T-helper 17 cell (primary cell): ENCODE measurements at places on chromosomes 6 and 20.

DNA sequence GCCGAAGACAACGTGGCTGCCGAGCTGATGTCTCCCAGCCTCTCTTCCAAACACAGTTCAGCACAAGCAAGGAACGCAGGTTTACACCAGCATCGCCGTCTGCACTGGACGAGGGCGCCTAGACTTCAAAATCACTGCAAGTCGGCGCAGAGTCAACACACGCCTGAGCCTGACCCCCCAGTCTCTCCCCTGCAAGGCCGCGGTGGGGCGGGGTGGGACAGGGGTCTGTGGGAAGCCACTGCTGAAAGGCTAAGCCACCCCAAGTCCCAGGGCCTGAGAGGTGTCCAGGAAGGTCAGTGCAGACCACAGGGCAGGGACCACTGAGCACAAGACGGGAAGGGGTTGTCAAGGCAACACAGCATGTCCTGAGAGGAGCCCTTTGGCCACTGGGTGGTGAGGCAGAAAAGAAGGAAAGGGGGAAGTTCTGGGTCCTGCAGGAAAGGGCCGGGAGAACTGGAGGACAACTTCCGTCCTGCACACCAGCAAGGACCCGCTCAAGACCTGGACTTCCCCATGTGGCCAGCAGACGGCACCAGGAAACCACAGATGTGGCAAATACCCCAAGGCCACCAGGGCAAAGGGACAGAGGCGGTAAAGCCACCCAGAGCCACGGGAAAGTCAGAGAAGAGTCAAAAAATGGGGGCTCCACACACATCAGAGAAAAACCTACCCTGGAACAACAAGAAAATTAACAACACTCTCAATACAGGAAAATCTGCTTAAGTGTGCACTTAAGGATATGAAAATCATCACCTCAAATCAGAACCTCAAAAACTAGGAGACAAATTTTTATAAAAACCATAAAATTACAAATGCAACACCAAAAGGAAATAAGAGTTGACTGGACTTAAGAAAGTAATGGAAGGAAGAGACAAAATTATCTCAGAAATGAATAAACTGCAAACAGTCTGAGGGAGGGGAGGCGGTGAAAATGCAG lies 84.8 kb downstream of the TAF4 start:
- no peak for DNase-seq

- DNase-seq, result peak; percentile 13
These were observed 63.7 kb upstream of the CD2AP start for GRCh38 chr6:47413752-47414422.

GRCh38 chr6:77298283-77298682 lies 165.0 kb downstream of the HTR1B start:
- DNase-seq, result no peak

DNA sequence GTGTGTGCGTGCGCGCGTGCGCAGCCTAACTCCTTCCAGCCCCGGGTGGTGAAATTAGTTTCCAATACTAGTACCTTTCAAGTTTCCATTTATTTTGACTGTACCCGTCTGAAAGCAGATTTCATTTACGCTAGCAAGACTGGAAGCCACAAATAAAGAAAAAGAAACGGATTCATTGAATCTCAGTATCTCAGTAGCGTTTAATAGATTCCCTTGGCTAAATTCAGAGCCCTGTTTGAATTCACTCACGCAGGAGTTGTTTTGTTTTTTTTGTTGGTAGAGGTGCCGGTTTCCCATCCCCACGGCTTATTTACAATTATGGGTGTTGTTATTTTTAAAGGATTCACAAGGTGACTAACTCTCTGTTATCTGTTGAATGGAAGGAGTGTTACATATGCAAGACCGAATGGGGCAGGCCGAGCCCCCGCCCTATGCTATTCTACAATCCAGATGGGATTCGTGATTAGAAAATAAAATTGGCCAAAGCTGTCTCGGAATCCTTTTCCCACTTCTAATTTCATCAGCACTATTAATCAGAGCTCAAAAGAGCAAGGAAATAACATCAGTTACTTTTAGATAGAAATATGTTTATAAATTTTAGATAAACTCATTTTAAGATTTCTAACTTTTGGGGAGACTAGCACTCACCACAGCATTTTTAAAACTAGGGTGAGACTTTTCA lies 2.3 kb upstream of the INSM1 start:
- no peak for DNase-seq

DNA sequence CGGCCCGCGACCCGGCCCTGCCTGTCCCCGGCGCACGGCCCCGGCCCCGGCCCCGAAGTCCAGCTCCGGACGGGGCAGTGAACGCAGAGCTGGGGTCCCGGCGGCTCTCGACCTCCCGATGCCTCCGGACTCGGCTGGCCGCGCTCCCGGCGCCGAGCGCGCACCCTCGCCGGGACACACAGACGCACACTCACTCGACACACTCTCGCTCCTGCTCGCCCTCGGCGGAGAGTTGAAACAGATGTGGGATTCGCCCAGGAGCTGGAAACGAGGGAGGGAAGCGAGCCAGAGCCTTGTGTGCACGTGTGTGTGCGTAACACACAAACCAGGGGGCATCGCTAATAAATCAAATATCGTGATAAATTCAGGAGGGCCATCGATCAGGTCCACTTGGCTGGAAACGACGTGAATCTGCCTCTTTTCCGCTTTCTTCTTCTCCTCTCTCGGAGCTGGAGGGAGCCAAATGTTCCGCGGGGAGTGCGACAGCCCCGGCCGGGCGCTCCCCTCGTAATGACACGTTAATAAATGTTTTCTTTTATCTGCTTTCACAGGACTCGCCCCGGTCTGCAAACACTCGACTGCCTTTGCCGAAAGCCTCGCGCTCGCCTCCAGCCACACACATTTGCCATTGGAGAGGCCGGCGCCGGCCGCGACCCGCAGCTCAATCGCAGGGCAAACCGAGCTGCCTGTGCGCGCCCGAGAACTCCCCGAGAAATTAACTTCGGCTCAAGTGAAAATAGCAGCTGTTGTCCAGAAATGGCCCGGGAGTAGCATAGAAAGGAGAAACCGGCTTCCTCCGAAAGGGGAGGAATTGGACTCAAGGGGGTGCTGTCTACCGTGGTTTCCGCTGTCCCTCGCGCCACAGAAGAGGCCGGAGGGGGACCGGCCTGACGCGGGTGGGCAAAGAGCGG lies 828 bp upstream of the SULF2 start:
- no peak for DNase-seq

DNA sequence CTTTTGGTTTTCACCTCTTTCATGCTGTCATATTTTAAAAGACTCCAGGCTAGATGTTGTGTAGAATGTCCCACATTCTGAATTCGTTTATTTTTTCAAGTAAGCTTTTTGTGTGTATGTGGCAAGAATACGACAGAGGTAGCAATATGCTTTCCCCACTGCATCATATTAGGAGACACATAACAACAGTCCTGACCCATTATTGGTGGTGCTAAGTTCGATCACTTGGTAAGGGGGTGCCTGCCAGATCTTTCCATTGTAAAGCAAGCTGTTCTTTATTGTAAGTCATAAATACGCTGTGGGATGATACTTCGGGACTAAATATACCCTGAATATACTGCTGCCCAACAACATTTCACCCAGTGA lies 588 bp upstream of the NCOA3 start:
- no peak for DNase-seq

- no peak for DNase-seq
These were observed 2.1 kb upstream of the E2F1 start for GRCh38 chr20:33687993-33688937.

GRCh38 chr6:102581378-102582124 lies 1188.0 kb downstream of the GRIK2 start:
- no peak for DNase-seq

GRCh38 chr6:106360989-106361430 lies 493 bp downstream of the CRYBG1 start:
- DNase-seq, result no peak

DNA sequence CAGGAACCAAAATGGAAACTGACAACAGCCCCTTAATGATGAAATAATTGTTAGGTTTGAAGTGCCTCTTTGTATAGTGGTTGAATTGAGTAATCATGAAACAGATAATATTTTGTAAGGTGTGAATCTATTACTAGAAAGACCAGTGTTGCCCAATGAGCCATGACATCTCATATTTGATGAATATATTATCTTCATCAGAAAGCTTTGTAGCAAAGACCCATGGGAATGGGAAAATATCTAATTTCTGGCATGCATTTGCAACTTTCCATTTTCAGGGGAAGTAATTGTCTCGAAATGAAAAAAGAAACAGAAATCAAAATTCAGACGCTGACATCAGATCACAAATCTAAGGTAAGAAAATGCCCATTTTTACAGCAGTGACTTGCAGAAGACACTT lies 57.3 kb upstream of the LAMP5 start:
- DNase-seq, result no peak

- peak; percentile 72 for DNase-seq
These were observed at the start of gene DUSP22 for GRCh38 chr6:291697-292505. TSS of gene DUSP22 (plus strand) at chr6:292487. CDS start at chr6:292540, 53 bp downstream.

DNA sequence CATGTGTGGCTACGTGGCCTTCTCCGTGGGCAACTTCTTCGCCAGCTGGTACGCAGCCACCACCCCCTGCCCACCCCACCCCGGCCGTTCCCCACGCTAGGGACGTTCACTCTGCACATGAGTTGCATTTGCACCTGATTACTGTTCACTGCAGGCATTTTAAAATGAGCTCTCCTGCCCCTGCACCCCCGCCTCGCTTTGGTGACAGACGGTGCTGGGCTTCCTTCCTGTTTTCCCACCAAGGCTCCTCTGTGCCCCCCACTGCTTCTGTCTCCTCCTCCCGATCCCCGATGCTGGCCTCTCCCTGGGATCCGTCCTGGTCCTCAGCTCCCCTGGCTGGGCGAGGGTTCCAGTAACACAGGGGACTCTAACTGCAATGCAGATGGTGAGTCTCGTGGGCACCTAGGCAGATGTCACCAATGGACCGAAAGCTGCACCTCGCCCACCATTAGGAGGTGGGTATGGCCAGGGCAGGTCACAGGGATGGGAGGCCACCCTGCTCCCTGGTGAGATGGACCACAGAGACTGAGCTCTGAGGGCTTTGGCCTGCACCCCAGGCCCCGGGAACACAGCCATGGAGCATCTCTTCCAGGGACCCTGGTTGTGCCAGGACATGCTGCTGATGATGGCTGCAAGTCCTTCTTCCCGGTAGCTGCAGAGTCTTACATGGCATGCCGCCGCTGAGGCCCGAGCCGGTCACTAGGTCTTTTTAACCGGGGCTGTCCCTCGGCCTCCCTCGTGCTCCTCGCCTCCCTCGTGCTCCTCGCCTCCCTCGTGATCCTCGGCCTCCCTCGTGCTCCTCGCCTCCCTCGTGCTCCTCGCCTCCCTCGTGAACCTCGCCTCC lies 3.8 kb downstream of the UNC93A start:
- DNase-seq, result no peak

DNA sequence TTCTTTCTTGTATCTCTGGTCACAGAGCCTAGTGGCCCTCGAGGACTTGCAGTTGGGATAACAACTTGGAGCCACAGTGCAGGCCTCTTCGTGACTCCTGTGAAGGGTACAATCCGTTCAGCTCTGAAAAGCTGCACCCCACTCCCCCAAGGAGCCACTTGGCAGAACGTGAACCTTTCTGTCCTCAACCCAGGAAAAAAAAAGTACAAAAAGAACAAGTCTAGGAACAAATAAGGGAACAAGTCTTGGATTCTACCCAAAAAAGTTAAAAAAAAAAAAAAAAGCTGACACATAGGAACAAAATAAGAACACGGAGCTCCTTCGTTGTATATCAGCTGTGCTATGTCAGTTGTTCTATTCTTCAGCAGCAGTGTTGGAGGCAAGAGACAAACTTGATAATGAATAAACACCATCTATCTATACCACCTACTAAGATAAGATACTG lies 77.9 kb upstream of the TULP1 start:
- DNase-seq, result no peak

GRCh38 chr6:131875647-131876046 lies 67.8 kb downstream of the ENPP1 start:
- DNase-seq, result no peak

DNA sequence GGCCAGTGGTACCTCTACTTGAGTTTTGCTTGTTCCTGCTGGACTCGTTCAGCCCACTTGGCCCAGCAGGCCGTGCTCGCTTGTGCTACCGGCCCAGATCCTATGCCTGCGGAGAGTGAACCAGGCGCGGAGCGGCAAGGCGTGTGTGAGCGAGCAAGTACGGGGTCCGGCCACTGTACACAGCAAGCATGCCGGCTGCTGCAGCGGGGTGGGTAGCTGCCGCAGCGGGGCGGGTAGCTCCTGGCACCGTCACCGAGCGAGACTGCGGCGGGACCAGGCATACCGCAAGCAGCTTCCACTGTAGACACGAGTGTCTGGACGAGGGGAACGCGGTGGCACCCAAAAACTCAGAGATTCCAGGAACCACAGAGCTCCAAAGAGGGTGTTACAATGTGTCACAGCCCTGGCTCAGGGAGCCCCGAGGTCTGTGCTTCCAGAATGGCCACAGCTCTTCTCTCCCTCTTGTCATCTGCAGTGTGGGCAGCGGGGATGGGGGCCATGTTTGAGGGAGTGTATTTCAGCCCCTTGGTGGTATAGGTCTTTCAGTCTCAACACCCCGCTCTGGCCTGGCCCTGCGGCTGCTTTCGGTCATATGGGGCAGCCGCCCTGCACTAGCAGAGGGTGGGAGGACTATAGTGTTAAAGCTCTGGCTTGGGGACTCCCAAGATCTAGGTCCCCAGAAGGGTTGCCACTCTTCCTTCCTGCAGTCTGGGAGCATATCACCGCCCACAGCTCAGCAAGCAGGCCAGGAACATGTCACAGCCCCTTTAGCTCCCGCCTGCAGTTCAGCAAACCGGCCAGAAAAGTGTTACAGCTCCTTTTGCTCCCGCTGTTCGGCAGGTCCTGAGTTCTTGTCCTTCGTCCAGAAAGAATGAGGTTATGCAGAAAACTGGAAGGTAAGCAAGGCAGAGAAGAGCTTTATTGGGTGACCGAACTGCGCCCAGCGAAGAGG lies 6.1 kb upstream of the RWDD1 start:
- no peak for DNase-seq

GRCh38 chr20:52094693-52095092 lies 96.9 kb downstream of the ZFP64 start:
- no peak for DNase-seq

- no peak for DNase-seq
These were observed 309.7 kb downstream of the FRK start for GRCh38 chr6:115750946-115751345.

DNA sequence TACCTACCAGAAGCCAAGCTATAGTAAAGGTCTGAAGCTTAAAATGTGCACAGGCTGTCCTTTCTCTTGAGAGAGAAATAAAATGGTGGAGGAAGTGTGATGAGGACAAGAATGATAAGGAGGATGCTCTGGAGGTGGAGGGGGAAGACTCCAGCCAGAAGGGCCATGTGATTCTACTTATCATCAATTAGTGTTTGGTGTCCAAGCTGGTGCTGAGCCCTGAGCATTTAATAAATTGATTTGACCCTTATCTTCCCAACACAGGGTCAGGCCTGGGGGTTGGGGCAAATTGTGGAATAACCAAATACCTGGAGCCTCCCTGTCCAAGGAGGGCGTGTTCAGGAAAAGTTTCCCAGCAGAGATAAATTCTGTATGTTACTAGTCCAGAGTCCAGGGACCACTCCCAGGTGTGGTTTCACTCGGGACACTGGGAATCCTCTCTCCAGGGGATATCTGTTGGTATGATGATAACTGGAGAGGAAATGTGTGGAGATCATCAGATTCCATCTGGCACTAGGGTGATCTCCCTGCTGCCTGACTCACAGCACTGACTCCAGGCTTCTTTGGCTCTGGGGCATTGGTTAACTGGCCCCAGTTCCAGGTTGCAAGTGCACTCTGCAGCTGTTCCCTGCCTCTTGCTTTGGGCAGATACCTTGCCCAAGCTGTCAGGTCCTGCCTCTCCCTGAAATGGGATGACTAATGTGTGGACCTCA lies 3.8 kb upstream of the MYBL2 start:
- DNase-seq, result no peak
